ENCODE measurements at places on chromosomes 11 and 22.

DNA sequence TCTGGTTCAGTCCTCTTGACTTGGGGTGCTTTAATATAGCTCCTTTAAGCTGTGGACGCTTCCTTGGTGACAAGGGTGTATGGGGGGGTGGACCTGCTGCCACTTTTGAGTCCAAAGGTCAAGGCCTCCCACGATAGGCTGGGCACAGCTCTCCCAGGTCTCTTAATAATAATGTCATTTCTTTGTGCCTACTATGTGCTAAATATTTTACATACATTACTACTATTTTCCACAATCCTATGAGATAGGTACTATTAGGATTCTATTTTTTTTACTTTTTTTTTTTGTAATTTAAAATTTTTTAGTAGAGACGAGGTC is 304 bp upstream of the UCP3 start:
- no peak for DNase-seq

DNA sequence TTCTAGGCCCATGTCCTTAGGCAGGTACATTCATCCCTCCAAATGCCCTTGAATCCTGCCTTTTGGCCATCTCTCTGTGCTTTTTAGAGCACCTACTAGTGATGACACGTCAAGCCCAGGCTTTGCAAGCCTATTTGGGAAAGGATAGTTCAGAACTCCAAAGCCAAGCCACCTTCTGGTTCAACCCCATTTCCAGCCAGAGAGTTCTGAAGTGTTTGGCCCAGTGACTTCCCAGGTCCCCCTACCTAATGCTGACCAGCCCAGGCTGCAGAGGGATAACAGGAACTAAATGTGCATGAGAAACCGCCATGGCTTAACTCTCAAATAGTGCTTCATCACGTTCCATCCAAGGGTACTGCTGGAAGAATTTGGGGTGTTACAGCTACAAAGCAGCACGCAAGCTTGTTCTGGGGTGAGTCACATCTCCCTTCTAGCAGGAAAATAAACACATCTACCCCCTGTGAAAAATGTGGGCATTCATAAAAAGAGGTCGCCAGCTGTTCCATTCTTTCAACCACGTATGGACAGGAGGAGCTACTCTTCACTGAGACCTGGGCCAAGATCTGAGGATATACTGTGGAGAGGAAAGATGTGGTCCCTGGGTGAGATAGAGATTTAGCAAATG is 2.0 kb upstream of the FXYD6 start:
- DNase-seq: no peak

DNA sequence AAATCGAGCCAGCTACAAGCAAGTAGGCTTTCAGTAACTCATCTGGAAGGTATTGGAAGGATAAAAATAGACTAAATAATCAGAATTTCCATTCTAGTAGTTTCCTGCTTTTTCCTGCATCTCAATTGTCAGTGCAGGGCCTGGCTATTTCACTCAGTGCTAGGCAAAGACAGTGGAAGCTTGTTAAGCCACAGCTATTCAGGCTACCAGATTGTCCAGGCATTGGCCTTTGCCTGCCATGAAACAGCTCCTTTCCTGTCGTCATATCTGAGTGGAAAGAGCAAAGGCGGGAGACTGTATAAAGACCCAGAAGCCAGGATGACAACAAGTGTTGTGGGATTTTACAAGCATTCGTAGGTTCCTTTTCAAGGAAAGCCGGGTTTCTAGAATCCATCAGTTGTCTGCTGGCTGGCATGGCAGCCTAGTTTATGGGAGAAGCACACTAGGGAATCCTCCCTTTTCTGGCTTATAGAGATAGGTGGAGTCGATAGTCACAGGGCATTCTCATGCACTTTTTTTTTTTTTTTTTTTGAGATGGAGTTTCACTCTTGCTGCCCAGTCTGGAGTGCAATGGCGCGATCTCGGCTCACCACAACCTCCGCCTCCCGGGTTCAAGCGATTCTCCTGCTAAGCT is 2.0 kb upstream of the TNRC6B start:
- DNase-seq: no peak

DNA sequence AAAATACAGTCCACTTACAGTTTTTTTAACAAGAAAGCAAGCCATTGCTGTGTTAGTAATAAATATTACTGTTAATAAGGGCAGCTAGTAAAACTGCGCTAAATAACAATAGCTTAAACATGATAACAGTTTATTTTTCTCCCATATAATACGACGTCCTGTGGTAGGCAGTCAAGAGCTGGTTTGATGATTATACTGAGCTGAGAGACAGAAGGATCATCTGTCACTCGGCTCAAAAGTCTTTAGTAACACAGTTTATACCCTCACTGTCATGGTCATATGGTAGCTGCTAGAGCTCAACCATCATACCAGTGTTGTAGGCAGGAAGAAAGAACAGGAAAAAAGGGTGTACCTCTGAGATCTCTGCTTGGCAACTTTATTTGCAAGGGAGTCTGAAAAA is 29.1 kb upstream of the ANGPTL5 start:
- DNase-seq: no peak

- no peak for DNase-seq
Measured at GRCh38 chr11:134574947-134575346, 162.9 kb upstream of the B3GAT1 start.

DNA sequence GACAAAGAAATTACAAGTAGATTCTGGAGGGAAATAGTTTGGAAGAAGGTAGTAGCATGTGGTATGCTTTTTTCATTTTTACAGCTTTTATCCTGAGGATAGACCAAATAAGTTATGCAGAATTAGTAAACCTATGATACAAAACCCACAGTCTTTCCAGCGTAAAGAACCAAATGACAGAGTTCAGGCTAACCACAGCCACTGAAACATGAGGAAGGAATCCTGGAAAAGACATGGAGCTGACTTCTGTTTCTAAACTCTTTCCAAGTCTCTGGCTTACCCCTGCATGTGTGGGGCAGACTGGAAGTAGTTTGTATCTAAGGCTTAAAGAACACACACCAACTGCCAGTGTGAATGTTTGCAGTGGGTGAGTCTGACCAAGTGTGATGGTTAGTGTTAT is 258.4 kb upstream of the TENM4 start:
- no peak for DNase-seq

DNA sequence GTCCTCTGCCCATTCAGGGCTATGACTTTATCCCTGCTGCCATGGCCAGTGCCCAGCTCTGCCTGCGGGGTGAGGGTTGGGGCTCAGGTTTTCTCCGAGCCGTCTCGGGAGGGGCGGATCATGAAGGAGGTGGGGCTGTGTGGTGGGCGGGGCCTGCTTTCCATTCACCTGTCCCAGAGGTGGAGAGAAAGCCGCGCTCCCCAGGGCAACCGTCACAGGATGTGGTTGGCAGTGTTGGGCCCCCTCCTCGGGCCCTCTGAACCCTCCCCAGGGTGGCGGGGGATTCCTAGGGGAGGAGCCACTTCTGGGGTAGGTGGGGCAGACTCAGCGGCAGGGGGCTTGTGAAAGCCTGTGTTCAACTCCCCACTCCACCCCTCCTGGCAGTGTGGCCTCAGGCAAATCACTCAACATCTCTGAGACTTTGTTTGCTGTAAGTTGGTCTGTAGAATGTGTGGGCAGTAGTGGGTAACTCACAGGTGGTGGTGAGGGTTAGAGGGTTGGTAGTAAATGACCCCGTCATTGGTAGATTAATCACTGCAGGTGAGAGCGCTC is 50.3 kb downstream of the CD6 start:
- DNase-seq: peak; percentile 59

DNA sequence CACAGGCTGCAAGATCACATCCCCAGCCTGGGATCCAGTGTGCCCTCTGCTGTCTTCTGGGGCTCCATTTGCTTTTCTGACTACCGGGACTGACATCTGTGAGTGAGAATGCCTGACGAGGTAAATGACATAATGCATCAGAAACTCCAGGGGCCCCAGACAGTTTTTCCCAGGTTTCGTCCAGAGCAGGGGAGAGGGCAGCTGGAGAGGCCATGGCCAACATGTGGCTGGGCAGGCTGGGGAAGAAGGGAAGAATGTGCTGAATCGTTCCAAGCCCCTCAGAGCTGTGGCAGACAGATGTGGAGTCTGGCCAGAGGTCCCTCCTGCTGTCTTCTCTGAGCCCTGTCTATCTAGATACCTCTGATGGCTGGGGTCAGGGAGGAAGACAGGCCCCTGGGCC is 163.9 kb downstream of the TRIM29 start:
- peak; percentile 52 for DNase-seq

DNA sequence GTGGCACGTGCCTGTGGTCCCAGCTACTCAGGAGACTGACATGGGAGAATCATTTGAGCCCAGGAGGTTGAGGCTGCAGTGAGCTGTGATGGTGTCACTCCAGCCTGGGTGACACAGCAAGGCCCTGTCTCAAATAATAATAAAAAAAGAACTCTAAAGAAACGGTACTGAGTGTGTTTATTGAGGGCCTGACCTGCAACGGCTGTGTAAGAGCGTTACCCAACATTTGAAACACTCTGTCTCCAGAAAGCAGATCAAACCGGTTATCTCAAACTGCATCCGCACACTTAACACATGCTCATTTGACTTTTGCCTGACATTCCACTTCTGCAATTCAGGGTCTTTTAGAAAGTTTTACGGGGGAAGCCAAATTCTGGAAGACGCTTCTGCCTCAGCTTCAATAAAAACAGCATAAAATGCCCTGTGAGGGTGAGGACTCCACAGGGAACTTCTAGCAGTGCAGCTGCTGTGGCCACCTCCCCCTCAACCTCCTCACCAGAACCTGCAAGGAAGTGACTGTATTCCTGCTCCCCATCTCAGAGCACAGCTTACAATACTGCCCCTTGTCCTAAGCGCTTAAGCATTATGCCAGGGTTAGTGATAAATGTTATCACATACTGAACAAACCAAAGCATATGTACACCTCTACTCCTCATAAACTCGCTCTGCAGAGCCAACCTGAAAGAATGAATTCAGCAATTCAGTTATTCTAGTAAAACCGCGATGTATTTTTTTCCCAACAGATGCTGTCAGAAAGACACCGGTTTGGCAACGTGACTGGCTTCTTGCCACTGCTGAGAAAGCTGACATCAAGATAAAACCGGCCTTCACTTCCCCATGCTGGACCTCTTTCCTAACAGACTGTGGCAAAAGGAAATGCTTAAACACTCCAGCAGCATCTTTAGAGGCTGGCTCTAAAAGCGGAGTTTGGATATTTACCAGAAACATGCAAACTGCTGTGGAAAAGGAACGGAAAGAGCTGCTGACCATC is 52.2 kb downstream of the PRDM10 start:
- DNase-seq: no peak

DNA sequence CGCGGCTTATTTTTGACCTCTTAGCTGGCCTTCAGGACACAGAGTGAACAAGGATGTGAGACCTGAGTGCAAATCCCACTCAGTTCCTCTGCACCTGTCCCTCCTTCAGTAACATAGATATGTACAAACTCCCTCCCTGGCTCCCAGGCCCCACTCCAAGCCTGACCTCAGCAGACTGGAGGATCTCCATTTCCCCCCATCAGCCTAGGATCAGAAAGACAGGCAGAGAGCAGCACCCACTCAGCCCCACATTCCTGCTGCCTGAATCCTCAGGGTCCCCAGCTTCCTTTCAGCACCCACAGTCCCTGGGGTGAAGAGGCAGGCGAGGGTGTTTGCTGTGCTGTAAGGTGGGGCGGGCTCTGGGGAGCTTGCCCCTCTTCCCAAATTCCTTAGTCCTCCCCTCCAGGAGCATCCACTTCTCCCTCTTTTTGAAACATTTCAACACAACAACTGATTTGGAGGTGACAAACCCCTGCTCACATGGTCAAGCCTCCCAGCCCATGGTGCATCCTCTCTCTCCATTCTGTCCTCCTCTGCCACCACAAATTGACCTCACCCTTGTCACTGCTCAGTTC is 151.1 kb downstream of the FEZ1 start:
- no peak for DNase-seq

- no peak for DNase-seq
Measured at GRCh38 chr11:125398994-125399640, 96.9 kb downstream of the FEZ1 start.

DNA sequence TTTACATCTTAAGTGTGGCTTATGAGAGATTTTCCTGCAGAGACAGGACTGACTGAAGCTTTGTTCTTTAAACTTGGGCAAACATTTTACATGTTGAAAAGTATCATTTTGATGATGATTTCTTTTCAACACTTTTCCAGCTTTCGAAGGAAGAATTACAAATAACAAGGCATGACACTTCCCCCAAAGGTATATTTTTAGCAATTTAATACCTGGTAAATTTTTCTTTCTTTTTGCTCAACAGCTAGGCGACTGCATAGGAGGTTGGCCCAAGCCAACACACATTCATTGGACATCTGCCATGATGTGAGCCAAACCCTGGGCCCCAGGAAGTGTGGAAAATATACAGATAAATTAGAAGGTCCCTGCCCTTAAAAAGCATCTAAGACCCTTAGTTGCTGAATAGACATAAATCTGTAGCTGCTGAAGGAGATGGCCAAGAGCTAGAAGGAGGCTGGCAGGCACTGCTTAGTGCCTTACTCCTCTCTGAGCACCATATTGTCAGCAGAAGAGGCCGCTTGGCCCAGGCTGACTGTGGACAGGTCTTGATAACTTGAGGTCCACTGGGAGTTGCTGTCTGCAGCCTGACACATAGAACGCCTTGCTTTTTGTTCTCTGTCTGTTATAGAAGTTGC is 53.3 kb upstream of the CD44 start:
- DNase-seq: no peak

- DNase-seq: no peak
Measured at GRCh38 chr11:126430581-126431335, 75.3 kb downstream of the ST3GAL4 start.

DNA sequence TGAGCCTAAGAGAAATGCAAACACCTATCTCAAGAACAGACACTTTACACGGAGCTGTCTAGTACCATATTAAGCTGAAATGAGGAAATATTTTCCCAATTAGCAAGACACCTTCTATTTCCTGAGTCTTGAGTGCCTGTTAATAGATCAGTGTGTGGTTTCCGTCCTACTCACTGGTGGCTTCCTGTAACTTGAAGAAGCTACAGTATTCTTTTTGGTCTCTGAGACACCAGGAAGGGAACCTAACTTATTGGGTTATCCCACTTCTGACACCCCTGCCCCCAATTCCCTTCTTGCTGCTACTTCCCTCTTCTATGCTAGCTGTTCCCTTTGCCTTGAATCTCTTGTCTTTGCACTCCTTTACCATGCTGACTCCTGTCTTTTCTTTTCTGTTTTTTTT is 92.7 kb downstream of the FDX1 start:
- DNase-seq: no peak

GRCh38 chr11:111808834-111809233 is 42.6 kb upstream of the PPP2R1B start:
- DNase-seq: no peak

Measured in ELF-1 (cell line).